ENCODE measurements at places on chromosomes 5 and 9.

GRCh38 chr5:5767286-5767928 lies 344.9 kb downstream of the ICE1 start:
- DNase-seq = no peak

DNA sequence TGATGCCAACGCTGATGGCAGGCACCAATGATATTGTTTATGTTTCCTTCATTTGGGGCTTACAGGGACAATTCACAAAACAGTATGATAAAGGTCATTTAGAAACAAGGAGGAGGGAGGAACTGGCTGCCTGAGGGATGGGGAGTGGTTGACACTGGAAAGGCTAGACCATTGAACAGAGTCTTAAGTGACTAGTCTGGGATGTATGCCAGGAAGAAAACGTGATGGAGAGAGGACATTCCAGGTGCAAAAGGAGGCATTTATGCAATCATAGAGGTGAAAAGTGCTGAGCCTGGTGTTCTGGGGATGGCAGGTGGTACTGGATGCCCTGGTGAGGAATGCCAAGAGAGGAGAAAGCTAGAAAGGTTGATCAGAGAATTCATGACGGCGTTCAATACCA lies 153.4 kb downstream of the ZNF462 start:
- DNase-seq = no peak

GRCh38 chr5:119343766-119344165 lies 12.1 kb upstream of the TNFAIP8 start:
- no peak for DNase-seq

GRCh38 chr9:5230554-5230953 lies 665 bp upstream of the INSL4 start:
- DNase-seq = no peak

DNA sequence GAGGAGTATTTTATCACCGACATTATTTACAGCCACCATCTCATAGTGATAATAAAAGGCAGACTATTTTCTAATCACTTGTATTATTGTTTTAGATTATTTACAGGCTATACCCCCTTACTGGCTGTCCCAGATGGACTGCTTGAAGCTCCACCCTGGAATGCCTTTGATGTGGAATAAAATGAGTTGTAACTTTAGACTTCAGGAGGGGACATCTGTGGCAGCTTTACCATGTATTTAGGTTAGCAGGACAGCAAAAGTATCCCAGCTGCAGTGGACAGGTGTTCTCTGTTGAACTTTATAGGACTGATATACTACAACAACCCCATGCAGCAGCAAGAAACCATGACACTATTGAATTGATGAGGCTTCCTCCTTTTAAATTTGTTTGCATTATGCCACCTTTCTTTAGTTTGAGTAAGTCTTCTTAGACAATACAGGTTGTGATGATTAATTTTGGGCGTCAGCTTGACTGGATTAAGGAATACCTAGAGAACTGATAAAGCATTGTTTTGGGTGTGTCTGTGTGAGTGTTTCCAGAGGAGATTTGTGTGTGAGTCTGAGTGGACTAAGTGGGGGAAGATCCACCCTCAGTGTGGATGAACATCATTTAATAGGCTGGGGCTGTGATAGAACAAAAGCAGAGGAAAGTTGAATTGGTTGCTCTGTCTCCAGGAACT lies 29.2 kb upstream of the C9orf57 start:
- no peak for DNase-seq

DNA sequence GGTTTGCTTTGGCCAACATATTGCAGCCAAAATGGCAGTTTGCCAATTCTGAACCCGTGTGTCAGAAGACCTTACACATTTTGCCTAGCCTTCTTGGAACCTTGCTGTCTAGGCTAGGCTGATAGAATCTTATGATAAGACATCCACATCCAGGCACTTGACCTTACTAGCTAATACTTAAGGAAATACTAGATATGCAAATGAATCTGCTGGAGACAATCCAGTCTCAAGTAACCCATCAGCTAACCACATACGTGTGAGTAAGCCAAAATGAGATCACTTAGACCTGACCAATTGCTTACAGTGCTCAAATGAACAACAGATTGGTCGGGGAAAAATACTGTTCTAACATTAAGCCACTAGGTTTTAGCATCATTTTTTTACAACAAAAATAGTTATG lies 1504.6 kb upstream of the CDH9 start:
- no peak for DNase-seq

DNA sequence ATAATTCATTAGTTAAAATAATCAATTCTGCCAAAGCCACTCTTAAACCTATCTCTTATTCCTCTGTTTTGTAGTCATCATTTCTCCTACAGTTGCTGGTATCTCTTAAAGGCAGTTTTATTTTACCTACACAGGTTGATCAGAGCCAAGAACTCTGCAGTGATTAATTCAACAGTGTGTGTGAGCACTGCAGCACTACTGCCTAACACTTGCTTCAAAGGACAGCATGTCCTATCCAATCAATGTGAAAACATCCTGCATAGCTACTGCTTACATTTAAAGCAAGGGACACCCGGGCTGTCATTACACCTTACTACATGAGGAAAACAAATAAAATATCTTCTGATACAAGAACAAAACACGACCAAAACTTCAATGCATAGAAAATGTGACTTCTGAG lies 45.1 kb upstream of the HK3 start:
- DNase-seq = no peak

DNA sequence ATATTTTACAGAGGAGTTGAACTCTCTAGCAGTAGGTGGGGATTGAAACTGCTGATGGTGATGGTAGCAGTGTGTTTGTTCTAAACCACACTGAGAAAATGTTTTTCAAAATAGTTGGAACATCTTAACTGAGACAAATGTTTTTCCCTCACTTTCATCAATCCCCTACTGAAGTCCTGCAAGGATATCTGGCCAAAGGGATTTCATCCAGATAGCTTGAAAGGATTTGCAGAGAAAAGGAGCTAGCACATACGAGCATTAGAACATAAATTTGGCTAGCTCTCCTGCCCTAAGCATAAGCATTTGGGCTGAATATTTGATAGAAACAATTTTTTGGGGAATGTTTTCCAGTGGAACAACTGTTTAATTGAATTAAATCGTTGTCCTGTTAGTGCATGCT lies 153.9 kb downstream of the CDH9 start:
- DNase-seq = no peak

- DNase-seq = no peak
These were observed 82.0 kb upstream of the TRIO start for GRCh38 chr5:14061106-14061505.

DNA sequence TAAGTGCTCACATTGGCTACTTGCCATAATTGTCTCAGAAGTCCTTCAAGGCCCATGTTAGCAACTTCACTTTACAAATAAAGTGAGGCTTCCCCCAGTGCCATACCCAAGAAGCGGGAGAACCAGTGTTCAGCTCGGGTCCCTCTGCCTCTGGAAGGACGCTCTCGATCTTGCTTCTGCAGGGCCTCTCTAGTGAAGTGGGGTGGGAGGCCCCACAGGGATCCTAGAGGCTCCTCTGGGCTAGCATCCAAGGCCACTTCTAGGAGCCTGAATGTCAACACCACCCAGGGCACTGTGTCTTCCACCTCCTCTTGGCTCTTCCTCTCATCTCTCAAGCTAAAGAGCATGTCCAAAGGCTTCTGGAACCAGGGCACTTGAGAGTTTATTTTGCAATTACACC lies 282.5 kb downstream of the GADD45G start:
- DNase-seq = no peak

DNA sequence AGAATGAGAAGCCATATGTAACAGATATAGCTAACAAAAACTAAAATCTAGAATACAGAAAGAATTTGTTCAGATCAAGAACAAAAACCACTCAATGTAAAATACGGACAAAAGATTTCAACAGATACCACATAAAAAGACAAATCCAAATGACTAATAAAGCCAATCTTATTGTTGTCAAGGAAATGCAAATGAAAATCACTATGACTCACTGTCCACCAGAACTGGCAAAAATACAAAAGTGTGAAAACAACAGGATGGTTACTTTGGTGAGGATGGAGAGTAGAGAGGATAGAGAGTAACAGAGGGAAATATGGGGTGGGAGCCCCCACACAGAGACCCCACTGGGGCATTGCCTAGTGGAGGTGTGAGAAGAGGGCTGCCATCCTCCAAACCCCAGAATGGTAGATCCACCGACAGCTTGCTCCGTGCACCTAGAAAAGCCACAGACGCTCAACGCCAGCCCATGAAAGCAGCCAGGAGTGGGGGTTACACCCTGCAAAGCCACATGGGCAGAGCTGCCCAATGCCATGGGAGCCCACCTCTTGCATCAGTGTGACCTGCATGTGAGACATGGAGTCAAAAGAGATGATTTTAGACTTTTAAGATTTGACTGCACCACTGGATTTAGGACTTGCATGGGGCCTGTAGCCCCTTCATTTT lies 15.2 kb upstream of the RHOBTB3 start:
- DNase-seq = no peak
